Germinal center (tissue), 1 donor: ENCODE measurements at places on chromosomes 3 and 15.

GRCh38 chr3:123798550-123798949 is 85.6 kb downstream of the MYLK start:
- no peak for DNase-seq

GRCh38 chr15:56813995-56814394 is 80.7 kb upstream of the ZNF280D start:
- no peak for DNase-seq

DNA sequence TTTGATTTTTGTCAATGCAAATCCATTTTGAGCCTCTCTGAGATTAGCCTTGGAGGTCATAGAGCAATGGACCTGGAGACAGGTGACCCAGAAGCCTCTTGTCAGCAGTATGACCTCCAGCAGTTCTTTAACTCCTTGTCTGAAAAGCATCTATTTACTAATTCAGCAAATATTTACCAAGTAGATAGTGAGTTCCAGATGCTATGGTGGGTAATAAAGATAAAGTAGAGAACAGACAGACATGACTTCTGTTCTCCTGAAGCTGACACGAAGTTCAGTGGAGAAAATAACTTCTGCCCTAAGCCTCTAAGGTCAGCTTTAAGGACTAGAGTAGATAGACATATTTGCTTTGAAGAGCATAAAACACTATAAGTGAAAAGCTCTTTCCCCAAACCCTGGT is 26.6 kb downstream of the SEMA6D start:
- DNase-seq: no peak

DNA sequence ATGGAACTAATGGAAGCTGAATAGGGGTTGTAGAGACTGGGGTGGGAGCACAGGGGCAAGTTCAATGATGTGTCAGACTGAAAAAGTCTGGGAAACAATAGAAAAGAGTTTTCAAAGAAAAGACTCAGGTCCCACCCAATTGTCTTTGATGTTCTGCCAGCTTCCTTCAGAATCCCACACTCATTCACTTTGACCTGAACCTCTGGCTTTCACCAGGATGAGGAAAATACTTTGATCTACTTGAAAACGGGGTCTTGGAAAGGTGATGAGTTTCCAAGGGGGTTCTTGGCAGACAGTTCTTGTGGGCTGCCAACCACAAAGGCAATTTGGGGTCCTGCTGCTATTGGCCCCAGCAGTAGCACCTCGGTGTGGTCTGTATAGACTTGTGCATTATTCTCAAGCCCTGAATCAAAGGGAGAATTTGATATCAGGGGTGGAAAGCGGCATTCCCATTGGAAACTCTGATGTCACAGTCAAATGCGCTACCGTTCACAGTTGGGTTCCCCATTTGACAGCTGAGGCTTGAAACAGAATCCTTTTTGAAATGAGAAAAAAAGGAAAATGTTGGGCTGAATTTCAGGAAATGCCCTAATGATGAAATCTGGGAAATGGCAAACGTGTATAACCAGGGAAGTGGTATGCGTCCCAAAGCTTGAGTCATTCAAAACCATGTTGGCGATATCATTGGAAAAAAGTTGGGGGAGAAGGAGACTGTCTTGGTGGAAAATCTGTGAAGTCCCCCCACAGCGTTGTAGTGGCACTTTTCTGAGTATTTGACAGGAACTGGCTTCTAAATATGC is 229.2 kb upstream of the LRTM1 start:
- DNase-seq: no peak
